SHP77 treated with DMSO at 0.1 percent for 48 hours (cell line): ENCODE measurements at places on chromosomes 11 and 22.

DNA sequence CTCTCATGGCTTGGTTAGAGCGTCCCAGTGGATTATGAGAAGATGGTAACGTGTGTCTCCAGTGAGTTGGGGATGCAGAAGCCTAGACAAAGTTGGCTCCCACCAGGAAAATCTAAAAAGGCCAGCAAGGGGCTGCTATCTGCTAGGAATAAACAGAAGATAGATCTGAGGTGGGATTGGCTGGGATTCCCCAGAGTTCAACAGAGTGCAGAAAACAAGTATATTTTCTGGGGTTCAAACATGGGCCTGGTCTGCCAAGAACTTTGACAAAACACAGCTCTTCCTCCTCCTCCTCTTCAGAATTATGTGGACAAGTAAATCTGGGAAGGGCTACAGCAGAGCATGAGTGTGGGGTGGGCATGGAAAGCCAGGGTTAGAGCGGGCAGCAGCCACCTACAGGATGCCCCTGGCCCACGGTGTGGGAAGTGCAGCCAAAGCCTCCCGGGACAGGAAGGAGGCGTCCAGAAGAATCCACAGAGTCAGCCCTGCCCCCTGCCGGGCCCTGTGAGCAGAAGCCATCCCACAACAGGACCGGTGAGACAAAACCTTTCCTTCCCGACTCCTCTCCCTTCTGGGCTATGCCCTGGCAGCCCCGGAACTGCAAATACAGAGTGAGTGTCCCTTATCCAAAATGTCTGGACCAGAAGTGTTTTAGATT, 67.1 kb downstream of the CD82 start:
- DNase-seq = no peak

DNA sequence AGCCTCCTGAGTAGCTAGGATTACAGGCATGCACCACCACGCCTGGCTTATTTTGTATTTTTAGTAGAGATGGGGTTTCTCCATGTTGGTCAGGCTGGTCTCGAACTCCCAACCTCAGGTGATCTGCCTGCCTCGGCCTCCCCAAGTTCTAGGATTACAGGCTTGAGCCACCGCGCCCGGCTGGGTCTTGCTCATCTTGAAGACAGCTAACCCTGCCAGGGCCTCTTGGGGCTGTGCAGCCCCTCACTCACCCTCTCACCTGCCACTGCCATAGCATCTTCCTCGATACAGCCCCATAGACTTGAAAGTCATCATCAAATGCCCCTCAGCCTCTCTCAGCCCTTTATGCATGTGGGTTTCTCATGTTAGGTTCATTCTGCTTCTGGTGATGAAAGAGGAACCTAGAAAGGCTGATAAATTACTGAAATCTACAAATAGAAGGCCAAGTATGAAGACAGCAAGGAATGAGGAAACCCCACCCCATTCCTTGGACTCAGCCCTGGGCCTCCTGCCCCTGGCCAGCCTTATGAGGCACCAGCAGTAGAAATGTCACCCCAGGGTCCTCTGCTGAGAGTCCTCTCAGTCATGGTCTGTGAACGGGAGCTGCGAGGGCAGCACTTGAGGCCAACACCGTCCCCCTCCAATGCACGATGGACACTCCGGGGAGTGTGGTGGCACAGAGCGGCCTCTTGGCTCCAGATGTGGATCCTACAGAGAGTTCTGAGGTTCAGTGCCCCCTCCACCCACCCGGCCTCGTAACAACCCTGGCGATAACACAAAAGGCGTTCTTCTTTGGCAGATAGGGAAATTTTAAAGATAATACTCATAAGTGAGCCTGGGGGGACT, 24.8 kb downstream of the SCGB1A1 start:
- DNase-seq = no peak

- no peak for DNase-seq
Observed at GRCh38 chr11:76830639-76831327, 29.9 kb upstream of the ACER3 start.

DNA sequence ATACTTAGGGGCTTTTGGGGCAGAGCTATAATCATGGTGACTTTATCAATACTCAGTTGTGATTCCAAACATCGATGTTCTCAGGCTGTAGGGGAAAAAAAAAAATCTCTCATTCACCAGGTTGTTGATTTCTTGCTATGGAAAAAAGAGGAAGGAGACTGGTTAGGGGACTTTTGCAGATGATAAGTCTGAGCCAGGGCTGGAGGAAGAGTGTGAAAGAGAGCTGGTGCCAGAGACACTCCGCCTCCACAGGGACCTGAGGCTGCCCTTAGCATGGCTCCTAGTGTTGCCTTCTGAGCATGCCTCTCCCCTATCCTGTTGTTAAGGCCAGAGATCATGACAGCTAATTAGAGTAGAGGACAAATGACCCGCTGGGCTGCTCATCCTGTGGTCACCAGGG, 16.9 kb downstream of the UPB1 start:
- no peak for DNase-seq

DNA sequence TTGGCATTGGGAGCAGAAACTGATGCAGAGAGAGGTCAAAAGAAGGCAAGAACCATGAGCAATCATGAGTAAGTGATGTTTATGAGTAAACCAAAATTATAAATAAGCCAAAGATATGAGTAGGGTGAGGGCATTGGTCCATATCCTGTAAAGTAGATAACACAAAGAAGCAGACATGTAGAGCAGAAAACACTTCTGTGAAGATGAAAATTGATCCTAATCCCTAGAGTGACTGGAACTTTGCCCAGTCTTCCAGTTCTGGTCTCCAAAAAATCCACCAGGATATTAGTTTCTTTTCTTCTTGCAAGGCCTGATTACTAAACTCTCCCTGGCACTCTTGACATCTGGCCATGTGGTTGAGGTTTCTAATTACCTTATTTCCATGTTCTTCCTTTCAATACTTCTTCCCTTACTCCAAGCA, 13.7 kb upstream of the DRD2 start:
- DNase-seq = no peak

GRCh38 chr22:23163665-23164064, 16.6 kb upstream of the BCR start:
- no peak for DNase-seq

GRCh38 chr11:90391756-90392155, 168.9 kb upstream of the CHORDC1 start:
- DNase-seq = no peak

- DNase-seq = no peak
Observed at GRCh38 chr11:26859416-26859815, 134.5 kb upstream of the FIBIN start.
